Liver (tissue), 10 donors: ENCODE measurements at places on chromosomes 5 and 9. TPM values are rescaled to one million over a fixed set of nuclear protein-coding genes. Genes with fewer than 3 reads are reported as not detected.

DMRTA1 gene
- 11.6 TPM for total RNA-seq

DNA sequence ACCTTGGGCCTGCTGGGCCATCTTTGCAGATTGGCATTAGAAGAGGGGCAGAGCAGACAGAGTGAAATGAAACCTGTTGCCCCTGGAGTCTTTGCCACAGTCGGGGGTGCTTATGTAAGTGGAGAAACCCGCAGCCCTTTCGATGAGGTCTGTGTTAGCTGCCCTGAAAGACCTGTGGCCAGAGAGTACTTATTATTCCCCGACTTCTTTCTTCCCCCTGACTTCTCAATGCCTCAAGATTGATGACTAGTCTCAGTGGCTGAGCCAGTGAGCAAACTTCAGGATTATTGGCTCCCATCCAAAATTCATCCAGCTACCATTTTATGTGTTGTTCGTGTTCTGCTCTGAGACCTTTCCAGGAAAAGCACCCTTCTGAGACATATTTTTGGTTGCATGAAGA, 7.6 kb downstream of the NTRK2 start:
- no peak for DNase-seq

DNA sequence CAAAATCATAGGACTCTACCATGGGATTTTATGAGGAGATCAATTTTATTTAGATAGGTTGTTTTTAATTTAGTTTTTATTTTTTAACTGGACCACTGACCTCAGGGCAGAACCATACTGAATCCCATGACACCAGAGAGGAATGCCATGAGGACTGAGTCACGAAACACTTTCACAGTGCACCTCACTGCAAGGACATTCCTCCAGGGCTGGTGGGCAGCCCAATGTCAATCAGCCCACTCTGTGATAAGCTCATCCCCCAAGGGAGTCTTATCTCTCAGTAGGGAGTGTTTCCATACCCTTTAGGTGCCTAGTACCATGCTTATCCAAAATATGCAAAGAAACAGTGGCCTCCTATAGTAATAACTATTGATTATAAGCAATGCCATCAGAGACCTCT, 224.5 kb upstream of the CDH6 start:
- no peak for DNase-seq

DNA sequence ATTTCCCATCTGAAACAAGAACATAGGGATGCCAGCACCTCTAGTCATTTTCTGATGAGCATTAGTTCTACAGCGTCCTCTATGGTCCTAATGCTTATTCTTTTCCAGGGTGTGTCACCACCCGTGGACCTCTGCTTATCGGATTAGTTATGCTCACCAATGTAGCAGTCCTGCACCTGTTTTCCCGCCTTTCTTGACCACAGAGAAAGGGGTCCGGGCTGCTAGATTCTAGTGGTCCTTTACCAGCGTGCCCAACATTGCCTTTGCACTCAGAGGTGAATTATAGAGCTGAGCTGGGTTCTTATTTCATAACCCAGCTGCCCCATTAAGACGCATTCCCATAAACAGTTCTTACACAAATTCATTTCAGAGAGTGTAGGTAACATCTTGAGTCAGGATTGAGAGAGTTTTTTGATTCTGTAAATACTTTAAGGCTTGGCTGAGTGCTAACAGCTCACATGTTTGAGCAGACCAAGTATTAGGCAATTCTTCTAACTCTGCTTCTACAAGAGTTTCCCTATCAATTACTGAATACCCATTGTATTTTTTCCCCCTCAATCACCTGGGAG, 2205.1 kb upstream of the C9orf72 start:
- no peak for DNase-seq

FOXE1 gene
- not detected for total RNA-seq

- no peak for DNase-seq
Measured at GRCh38 chr9:38428062-38428461, 3.8 kb upstream of the IGFBPL1 start.

DNA sequence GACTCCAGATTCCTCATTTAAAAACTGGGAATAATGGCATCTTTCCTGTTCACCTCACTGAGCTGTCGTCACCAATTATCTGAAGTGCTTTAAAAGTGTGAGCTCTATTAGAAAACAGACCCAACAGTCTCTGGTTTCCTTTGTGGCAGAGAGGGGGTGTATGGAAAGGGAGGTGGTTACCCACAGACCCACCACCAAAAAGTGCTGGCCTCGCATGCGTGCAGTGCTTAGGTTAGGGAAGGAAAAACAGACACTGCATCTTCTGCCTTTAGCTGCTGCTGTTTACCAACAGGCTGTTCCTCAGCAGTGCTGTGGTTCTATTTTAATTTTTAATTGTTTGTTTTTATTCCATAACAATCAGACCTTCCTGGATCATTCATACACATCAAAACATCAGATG, 249.6 kb downstream of the PIK3R1 start:
- DNase-seq = no peak
